Activated CD4-positive, CD25-positive, alpha-beta regulatory T cell treated with anti-CD3 and anti-CD28 coated beads, Interleukin-2, amount 50 U/mL, for 16 hours (primary cell): ENCODE measurements at places on chromosomes 13 and 19.

- DNase-seq, result no peak
Measured at GRCh38 chr13:61415058-61415721, 459 bp downstream of the PCDH20 start.

GRCh38 chr13:75373988-75374387, 108.0 kb downstream of the TBC1D4 start:
- no peak for DNase-seq

DNA sequence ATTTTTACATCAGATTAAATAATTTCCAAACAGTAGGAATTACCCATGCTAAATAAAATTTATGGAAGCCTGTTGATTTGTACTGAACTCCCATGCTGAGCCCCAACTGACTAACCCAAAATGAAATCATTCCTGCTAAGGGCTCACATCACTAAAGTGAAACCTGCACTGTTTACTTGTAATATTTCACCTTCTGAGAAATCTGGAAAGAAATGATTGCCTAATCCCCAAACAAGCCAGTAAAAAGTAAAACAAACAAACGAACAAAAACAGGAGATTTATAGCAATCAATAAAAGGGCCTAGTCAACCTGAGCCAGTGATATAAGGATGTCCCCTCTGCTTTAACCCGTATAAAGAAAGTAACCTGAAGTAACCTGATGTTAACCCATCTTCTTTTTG, 1599.8 kb downstream of the OLFM4 start:
- no peak for DNase-seq

- DNase-seq, result no peak
Measured at GRCh38 chr19:15025217-15025616, 24.1 kb upstream of the CASP14 start.

GRCh38 chr19:51637362-51637978, 7.3 kb upstream of the SIGLEC5 start:
- DNase-seq, result no peak

DNA sequence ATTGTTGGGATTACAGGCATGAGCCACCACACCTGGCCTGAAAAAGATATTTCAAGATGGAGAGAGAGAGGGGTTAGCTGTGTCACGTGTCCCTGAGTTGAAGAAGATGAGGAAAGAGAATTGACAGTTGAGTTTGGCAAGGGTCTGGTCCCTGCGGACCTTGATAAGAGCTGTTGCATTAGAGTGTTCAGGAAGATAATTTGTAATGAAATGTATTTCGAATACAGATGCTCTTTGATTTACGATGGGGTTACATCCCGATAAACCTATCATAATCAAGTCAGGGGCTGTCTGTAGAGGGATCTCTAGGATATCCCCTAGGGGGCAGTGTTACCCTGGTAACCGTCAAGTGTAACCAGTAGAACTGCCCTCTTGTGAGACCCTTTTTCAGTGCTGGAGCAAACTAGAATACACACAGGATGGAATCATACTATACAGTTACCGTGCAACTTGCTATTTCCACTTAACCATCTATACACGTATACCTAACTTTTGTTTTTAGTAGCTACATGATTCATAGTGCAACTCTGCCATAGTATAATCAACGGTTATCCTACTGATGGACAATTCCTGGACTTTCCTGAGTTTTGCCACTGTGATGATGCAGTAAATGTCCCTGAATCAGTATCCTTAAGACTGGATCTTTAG, 1.5 kb upstream of the ELOF1 start:
- DNase-seq, result peak; percentile 44

DNA sequence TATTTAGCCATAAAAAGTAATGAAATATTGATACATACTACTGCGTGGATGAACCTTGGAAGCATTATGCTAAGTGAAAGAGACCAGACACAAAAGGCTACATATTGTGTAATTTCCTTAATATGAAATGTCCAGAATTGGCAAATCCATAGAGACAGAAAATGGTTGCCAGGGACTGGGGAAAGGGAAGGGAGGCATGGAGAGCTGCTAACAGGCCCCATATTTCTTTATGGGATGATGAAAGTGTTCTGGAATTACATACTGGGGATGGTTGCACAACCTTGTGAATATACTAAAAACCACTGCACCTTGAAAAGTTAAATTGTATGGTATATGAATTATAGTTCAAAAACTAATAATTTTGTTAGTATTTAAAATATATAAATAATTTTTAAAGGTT, 3.6 kb downstream of the IFT88 start:
- DNase-seq, result no peak

GRCh38 chr13:49220036-49220855, at the start of gene MLNR:
MLNR (plus strand) TSS chr13:49220338; CDS start chr13:49220338, 0 bp downstream.
- DNase-seq, result no peak
